ENCODE measurements at places on chromosomes 1 and 21. TPM values are rescaled to one million over a fixed set of nuclear protein-coding genes. Genes with fewer than 3 reads are reported as not detected.

DNA sequence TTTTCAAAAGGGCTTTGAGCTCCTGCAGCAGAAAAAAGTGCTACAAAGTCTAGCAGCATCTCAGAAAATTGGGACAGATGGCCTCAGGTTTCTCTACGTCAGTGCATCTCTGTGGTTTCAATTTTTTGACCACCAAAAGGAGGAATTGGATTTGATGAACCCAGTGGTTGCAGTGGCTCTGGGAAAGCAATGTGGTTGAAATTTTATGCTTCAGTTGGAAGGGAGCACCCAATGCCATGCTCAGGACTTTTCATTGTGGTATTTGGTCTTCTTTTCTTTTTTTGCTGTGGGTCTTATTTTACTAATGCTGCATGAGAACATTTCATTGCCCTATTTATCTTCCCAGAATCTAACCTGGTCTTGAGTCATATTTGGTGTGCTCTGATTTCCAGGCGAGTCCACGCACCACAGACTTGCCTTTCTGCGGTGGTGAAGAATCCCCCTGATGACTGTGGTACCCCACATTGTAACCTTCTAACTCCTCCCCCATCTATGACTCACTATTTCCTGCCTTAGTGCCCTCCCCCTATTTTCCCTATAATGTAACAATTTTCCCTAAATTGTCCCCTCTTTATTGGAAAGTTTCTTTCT, 56.7 kb downstream of the S1PR1 start:
- no peak for DNase-seq

DNA sequence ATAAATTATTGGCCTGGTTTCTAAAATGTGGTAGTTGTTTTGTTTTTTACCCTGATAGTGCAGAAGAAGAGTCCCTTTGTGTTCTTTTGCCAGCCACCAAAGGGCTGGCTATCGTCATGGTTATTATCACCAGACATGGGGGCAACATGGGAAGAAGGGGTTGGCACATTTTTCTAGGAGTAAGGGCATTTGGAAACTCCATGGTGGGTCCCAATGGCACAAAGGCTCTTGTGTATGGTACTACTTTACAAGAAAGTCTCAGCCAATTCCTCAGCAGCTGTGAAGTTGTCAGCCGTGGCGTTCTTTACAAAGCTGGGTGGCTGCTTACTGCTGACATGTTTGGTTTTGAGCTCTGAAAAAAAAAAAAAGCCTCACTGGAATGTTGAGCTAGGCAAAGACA, 330.4 kb upstream of the ESRRG start:
- no peak for DNase-seq

Gene MIXL1
- not detected for polyA plus RNA-seq

GRCh38 chr1:156506450-156506849, 5.9 kb upstream of the MEF2D start:
- no peak for DNase-seq

Gene VCAM1
- polyA plus RNA-seq, result 10.3 TPM

GRCh38 chr1:186454981-186455380, 5.9 kb downstream of the PDC start:
- peak; percentile 32 for DNase-seq

Gene C1QC
- polyA plus RNA-seq, result 8.5 TPM

DNA sequence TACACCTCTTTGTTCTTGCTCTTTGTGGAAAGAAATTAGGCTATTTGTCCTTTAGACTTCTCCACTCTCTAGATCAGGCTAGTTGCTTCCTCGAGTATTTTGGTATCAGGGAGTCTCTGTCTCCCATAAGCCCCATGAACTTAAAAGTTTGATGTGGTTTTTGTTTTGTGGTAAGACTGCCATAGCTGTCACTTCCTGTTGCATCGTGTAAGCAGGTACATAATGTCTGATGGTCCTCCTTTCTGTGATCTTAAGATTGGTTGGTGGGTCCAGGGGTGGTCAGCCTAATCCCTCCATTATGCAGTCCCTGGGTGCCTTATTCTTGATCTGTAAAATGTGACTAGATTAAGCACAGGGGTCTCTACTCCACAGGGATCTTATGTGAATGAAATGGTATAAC, 23.1 kb downstream of the CD53 start:
- DNase-seq, result no peak

Gene LAPTM5
- 12.5 TPM for polyA plus RNA-seq

DNA sequence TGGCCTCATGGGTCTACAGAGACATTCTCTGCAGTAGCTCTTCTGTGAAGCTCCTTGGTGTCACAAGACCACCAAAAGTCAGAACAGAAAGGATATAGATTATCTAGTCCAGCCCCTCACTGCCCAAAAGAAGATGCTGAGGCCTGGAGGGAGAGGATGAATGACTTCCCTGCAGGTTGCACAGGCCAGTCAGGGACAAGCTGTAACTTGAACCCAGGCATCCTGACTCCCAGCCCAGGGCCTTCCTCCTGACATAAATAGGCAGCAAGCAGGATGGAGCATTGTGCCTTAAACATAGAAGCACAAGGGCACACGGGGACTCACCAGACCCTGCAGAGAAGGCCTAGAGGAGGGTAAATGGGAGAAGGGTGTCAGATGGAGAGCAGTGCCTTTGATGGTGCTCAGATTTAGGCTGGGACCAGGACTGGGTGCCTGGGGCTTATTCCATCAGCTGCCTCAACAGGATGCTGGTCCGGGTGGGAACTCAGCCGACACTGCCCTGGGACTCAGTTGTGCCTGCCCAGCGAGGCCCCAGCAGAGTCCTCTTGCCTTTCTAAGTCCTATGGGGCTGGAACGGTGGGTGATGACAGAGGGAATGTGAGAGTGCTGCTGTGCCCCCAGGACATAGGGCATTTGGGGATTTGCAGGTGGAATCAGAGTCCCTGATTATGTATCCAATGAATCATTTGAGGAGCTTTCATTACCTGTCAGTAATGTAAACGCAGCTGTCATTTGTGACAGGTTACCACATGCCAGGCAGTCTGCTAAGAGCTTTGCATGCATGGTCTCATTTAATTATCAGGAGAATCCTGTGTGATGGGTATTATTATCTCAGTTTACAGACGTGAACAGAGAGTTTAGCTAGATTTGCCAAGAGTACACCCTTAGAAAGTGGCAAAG, 13.2 kb downstream of the S100A7A start:
- no peak for DNase-seq

Gene TSNAX
- polyA plus RNA-seq, result 16.4 TPM

Gene GBP6
- polyA plus RNA-seq, result 0.08 TPM

DNA sequence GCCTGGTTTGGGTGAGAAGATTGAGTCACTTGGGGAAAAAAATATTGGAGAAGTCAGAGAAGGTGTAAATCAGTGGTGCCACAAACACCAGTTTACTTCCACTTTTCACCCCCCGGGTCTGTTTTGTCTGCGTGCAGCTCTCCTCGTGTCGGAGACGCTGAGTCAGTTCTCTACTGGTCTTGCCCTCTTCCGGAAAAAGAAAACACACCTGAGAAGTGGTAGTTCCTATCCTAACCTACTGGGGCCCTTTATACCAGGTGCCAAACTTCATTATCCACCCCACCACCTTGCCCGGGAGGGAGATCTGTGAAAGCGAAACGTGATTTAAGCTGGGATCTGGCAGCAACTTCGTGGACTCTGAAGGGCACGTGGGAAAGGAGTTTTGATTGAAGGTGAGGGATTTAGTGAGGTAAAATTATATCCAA, 855 bp upstream of the IVNS1ABP start:
- DNase-seq, result peak; percentile 34

Gene EDEM3
- 12.1 TPM for polyA plus RNA-seq

DNA sequence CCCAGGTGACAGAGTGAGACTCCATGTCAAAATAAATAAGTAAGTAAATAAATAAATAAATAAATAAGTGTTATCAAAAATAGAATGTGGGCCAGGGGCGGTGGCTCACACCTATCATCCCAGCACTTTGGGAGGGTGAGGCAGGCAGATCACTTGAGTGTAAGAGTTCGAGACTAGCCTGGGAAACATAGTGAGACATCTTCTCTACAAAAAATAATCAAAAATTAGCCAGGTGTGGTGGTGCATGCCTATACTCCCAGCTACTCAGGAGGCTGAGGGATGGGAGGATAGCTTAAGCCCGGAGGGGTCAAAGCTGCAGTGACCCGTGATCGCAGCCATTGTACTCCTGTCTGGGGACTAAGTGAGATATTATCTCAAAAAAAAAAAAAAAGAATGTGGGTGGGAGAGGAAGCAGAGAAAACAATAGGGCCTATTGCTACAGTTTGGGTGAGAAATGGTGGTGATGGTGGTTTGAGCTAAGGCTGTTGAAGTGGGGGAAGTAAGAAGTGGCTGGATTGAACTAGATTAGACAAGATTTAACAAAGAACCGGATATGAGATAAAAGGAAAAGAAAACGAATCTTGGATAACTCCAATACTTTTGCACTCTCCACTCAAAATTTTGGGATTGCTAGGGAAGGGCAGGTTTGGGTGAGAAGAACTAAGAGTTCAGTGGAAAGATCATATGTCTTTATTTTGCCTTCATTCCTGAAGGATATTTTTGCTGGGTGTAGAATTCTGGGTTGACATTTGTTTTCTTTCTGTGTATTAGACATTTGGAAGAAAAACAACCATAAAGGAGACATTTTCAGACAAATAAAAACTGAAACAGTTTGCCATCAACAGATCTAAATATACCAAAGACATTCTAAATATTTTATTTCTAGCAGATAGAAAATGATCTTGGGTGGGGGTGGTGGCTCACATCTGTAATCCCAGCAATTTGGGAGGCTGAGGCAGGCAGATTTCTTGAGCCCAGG, 57.1 kb upstream of the SPOCD1 start:
- DNase-seq, result no peak

DNA sequence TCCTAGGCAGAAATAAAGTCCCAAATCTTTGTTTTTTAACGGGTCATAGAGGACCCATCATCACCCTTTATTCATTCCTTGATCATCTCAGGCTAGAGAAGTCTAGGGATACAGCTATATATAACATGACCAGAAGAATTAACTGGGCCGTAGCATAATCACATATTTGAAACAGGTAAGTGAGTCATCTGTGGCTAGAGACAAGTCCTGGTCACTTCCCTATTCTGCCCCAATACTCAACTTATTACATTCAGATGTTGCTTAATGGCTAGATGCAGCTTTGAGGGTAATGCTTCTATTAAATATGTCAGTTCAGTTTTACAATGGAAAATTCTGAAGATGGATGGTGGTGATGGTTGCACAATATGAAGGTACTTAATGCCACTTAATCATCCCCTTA, 47.0 kb downstream of the EXO1 start:
- DNase-seq, result no peak

DNA sequence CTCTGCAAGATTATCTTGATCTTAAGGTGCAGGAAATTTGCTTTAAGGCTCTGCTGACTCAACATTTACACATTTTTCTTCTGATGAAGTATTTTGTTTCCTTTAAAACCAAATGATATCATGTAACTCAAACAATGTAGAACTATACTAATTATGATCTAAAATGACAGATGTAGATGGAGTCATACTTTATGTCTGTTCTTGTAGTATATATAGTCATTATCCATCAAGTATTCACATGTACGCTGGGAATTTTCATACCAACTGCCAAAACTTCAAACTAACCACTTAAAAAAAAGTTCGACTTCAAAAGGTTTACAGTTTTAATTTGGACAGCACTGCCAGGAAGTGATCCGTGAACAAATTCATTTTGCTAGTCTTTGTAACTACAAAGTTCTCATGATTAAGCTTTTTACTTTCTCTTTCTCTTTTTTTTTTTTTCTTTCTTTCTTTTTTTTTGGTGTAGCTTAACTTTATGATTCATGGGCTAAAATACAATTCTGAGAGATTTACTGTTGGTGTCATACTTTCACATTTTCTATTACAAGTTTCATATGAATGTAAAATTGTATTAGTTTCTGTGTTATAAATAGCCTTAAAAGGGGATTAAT, 509.0 kb upstream of the CXADR start:
- no peak for DNase-seq

DNA sequence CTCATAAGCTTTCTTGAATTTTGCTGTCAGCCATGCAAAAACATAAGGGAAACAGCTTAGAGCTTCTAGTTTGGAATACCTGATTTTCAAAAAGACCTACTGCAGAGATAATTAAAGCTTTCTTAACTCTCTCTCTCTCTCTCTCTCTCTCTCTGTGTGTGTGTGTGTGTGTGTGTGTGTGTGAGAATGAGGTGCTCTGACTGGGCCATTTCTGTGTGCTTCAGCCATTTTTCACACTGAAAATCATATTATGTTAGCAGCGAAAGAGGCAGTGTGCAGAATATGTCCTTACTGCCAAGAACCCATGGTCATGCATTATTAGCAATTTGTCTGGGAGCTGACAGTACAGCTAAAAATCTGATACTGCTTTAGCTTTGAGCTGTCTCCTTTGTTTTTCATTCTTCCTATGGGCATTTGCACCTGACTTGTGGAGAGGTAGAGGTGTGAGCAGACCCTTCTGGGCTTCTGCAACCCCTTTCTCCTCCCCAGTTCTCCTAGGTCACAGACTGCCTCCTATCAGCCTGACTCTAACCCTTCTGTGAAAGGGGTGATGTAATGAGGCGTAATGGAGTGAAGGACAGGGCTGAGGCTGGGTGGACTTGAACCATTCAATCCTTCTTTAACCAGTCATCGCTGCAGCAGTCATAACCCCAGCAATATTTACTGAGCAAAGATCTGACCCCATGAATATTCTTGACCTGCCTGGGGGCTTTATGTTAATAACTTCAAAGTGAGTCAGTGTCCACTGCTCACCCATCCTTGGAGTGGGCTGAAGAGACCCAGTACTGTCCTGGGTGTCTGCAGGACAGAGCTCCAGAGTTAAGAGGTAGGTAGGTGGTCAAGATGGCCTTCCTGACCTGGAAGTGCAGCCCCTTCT, 61.2 kb downstream of the SYT6 start:
- no peak for DNase-seq

- no peak for DNase-seq
These were observed 27.1 kb upstream of the SIM2 start for GRCh38 chr21:36671836-36672235.

Gene SGIP1
- 0.87 TPM for polyA plus RNA-seq

GRCh38 chr1:178916448-178917174, 45.7 kb upstream of the ANGPTL1 start:
- DNase-seq, result no peak

Gene SPRR2G
- not detected for polyA plus RNA-seq

DNA sequence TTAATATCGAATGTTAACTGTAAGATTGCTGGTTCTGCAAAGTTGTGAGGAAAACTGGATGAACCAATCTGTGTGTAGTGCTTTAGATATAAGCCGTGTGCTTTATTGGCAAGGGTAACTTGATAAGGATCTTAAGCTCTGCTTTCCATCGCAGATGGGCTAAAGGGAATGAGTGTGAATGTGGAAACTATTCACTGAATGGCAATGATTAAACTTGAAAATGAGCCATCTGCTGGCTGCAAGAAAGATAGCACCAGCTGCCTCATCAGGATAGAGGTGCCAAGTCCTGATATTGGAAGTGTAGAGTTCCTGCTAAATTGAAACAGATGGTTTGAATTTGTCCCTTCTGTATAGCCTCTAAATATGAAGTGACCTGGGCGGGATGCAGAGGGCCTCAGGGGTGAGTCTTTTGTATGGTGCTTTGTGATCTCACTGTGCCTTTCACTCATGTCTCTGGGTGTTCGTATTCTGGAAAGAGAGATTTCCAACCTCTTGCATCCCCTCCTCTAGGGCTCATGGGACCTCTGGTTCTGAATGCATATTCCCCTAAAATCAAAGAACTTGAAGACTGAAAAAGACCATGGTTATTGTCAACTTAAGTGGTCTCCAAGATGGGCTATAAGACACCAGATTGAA, 9.2 kb downstream of the FCRL3 start:
- no peak for DNase-seq

Gene KCNK2
- polyA plus RNA-seq, result 0.42 TPM

GRCh38 chr1:8328271-8328670, 10.4 kb downstream of the SLC45A1 start:
- DNase-seq, result no peak

Gene SPRR1A
- polyA plus RNA-seq, result not detected

Gene HAO2
- polyA plus RNA-seq, result not detected

Gene UBL4B
- polyA plus RNA-seq, result not detected

Gene CLCA2
- polyA plus RNA-seq, result not detected

Gene PDXK
- 66.0 TPM for polyA plus RNA-seq

Measured in pancreas (tissue), 10 donors.